ENCODE measurements at places on chromosomes 2 and 18.
A peak's percentile ranks its signal among the peaks of the same experiment; 100 is the strongest.

DNA sequence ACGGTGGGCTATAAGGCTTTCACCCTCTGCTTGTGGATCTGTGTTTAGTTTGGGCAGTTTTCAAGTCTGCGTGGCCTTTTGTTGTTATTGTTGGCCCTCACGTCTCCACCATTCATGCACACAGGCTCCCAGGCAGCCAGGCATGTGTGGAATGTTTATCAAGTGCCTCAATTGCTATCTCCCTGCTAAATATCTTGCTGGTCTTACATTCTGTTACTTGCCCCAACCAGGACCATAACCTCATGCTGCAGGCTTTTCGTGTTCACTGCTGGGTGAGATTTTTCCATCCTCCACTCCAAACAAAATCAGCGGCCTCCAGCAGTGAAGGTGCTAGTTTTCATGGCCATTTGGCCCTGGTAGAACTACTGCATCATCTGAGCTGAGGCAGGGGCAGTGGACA, 63.0 kb upstream of the DSC1 start:
- no peak for DNase-seq

GRCh38 chr2:190079160-190079559, 16.6 kb upstream of the MSTN start:
- no peak for DNase-seq

GRCh38 chr18:43751203-43751602, 473.9 kb upstream of the SYT4 start:
- DNase-seq = no peak

GRCh38 chr18:45626330-45627203, 11.3 kb downstream of the SLC14A2 start:
- DNase-seq = no peak

DNA sequence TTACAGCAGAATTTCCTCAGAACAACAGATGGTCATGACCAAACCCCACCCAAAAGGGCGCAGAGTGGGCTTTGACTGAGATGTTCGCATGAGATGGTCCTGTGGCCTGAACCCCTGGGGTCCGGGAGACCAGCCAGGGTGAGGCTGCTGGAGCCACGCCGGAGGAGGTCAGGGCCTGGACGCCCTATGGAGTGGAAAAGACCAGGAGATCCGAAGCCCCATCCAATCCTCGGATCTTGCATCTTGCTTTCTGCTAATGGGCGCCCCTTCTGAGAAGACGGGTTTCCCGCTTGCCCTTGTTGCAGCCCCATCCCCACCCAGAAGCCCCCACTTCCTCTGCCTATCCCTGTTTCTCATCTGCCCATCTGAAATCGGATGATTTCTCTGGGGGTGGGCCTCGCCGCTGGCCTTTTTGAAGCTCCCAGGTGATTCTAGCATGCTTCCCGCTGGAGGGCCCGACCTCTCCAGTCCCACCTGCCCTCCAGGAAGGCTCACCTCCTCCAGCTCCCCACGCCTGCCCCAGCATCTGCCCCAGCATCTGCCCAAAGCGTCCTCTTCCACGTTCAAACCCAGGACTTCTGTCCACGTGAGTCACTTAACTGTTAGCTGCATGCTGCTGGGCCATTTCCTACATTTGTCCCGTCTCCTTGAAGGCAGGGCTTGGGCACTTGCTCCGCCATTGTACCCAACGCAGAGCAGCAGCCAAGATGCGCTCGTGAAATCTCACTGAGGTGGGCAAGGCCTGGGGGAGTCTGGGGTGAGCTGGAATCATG, 4.3 kb upstream of the CNDP1 start:
- DNase-seq = no peak

GRCh38 chr2:181752301-181752700, 72.0 kb upstream of the NEUROD1 start:
- DNase-seq = no peak

GRCh38 chr18:50494569-50494968, 65.3 kb upstream of the MAPK4 start:
- no peak for DNase-seq

DNA sequence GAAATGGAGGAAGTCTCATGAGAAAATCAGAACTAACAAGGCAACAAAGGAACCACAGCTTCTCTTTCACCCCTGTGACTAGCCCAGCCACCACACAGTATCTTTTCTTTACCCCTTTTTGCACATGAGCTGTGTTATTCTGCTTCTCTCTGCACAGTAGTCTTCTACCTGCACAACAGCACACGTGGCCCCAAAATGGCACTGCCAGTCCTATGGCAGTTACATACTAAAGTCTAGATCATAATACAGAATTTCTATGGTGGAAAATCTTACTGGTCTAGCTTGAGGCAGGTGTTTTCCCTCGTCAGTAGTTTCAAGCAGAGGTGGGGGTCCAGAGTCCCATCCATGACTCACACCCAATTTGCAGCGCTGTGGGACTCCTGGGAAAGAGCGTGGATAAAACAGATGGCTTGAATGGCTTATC, 177.7 kb downstream of the DIS3L2 start:
- DNase-seq = peak; percentile 12

DNA sequence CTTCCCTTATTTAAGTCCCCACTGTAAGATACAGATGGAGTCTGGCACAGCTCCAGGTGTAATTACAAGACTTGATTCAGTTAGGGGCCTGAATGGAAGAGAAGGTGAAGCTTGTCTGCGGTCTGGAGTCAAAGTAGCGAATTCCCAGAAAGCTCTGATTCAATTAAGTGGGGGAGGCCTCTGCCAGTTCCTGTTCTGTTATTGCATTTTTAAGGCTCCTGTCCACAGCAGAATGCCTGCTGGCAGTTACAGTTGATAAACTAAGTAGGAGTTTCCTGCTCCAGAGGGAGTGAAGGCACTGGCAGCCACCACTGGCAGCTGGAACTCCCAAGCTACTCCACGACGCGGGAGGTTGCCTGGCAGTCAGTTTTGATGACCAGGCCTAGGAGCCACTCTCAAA, 181.1 kb downstream of the SOCS6 start:
- no peak for DNase-seq

DNA sequence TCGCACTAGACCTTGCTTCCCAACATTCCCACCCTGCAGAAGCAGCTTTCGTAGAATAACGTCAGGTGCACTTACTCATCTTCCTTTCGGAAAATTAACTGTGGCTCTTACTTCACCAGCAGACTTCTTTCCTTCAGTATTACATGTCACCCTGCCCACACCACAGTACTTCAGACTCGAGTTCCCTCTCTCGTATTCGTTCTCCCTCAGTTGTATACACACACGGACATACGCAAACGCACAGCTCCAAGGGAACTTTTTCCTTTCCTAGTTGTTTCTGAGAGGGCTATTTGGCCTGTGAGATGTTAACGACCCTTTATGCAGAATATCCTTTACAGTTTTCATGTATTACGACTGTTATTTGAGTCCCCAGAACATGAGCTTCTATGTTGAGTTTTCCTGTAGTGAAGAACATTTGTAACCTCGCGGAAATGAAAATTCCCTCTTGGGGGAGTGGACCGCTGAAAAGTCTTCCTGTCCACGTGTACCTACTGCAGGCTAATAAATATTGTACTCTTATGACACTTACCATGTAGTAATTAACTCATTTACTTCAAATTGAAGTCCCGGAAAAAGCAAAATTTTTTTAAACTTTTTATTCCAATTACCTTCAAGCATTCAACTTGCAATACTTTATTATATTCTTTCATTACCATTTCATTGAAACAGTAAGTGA, 908 bp downstream of the ERLEC1 start:
- no peak for DNase-seq

- peak; percentile 1 for DNase-seq
Observed at GRCh38 chr2:128422571-128422970, 103.9 kb upstream of the HS6ST1 start.

- no peak for DNase-seq
Observed at GRCh38 chr2:33498291-33498956, 22.0 kb downstream of the RASGRP3 start.

- no peak for DNase-seq
Observed at GRCh38 chr18:78788161-78788560, 191.5 kb upstream of the SALL3 start.

- no peak for DNase-seq
Observed at GRCh38 chr2:232793271-232793670, 16.9 kb upstream of the KCNJ13 start.

DNA sequence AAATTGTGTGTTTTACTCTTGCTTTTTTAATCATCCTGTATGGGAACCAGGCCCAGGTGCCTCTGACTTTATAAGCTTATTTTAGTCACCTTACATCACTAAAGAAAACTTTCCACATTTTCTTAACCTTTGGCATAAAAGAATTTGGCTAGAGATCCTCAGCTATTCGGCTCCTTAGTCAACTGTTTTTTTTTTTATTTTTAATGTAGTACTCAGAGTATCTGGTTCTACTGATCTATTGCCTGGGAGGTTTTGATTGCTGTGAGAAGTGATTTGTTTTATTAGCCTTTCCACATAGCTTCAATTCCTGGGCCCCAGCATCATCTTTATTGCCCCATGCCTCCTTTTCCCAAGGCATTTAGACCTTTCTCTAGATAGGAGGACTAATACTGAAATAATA, 121.0 kb downstream of the MYO1B start:
- no peak for DNase-seq

- DNase-seq = no peak
Observed at GRCh38 chr18:7237673-7238272, 6.9 kb downstream of the LRRC30 start.

GRCh38 chr2:203534621-203535077, 452 bp downstream of the RAPH1 start:
- peak; percentile 65 for DNase-seq

DNA sequence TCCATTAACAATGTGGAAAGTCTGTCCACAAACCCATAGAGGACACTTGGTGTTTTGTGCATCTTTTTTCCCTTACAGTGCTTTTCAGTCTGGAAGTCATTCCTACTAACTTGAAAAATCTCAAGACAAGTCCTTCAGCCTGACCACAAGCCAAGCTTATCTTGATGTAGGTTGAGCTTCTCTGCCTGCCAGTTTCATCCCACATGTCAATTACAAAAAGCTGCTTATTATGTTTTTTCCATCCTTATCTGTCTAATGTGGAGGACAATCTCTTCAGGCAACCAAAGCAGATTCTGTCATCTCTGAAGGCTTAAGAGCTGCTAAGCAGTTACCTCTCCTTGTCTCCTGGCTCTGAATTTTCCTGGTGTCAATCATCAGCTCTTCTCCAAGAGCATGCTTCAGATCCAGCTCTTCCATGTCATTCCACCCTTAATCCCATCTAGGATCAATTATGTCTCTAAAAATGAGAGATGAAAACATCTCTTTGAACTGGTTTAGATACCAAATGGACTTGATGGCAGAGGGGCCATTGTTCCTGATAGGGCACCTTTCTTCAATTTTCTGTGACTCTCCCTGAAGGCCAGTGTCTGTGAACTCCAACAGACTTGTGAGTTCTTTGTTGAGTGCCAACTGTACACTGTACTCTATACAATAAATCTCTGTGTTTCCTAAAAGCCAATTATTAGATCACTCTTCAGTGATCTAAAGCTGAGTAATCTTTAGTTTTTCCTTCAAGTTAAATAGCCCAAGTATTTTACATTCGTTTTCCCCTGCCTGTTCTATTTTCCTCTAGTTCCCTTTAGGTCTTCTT, 208.6 kb downstream of the RBM43 start:
- no peak for DNase-seq

- DNase-seq = peak; percentile 22
Observed at GRCh38 chr2:128372621-128373341, 54.1 kb upstream of the HS6ST1 start.

DNA sequence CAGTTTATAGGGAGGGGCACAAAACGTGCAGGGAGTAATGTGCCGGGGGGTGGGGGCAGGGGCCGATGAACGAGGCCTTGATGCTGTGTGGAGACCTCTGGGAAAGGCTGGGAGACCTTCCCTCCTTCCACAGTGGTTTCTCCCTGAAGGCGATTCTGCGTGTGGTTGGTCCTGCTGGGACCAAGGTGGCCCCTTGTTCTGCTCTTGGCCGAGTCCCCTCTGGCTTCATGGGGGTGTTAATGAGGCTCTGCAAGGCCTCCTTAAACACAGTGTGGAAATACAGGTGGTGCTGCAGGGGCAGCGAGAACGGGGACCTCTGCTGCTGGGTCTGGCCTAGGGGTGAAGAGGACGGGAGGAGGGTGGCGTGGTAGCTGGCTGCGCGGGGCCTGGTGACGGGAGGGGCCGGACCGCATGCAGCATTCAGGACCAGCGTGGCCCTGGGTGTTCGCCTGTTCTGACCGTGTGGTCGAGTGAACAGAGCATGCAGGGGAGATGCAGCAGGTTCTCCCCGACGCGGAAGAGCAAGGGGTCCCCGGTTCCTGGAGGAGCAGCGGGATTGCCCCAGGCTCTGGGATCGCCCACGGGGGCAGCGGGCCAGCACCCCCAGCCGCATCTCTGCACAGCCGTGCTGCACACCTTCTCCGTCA, 42.1 kb upstream of the KCNG2 start:
- no peak for DNase-seq

DNA sequence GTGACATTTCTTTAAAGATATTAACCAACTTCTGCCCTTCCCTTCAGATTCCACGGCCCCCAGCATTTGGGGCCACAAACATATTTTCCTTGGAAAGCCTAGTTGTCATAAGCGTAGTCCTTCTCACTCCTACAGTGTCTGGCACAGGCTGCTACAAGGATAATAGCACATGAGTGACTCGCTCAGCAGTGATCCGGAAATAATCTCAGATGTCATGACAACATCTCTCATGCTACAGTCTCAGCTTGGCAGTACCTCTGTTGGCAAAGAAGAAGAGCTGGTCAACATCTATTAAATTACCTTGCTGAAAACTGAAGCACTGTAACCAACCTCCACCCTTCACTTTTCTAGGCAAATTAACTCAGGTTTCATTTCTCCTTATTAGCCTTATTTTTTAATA, 351.7 kb downstream of the RAD51AP2 start:
- no peak for DNase-seq

GRCh38 chr2:233352141-233352842, 2.0 kb upstream of the DGKD start:
- no peak for DNase-seq

DNA sequence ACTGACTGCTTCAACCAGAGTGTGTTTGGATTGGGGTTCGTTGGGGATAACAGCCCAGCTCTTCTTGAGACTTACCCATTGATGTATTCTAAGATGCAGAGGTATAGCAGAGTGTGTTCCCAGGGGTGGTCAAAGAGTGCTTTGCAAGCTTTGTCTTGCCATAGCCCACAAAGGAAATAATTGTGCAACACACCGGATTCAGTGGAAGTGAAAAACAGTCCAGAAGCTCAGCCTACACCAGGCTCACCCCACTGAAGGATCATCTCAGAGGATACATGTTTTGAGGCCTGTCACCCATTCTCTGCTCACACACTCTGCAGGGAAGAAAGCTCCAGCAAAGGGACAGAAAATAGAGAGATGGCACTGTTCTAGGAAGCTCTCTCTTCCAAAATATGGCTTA, 9.6 kb downstream of the CACNB4 start:
- DNase-seq = no peak

GRCh38 chr2:196291426-196291825, 120.0 kb upstream of the STK17B start:
- no peak for DNase-seq
